SJSA1 (cell line): ENCODE measurements at places on chromosomes 16 and 17.

- no peaks in the 10 kb centered on the region for H3K27me3 ChIP-seq
- DNase-seq: no peak
- H3K4me3 ChIP-seq: no peak overlapping the region
- no peak overlapping the region for H3K27ac ChIP-seq
- H3K4me1 ChIP-seq: no peaks in the 10 kb centered on the region
Observed at GRCh38 chr16:77403732-77404131, 31.1 kb downstream of the ADAMTS18 start.

- H3K27me3 ChIP-seq: peaks cover 29% of the 10 kb centered on the region
- no peak overlapping the region for H3K4me3 ChIP-seq
- no peak overlapping the region for H3K27ac ChIP-seq
- no peaks in the 10 kb centered on the region for H3K36me3 ChIP-seq
- DNase-seq: no peak
Observed at GRCh38 chr16:22670551-22671041, 143.4 kb upstream of the HS3ST2 start.

GRCh38 chr17:42833767-42834422 is 698 bp downstream of the PSME3 start:
- H3K27ac ChIP-seq: peak overlapping the region; percentile 75
- H3K4me3 ChIP-seq: peak overlapping the region; percentile 85
- no peak for DNase-seq
- H3K4me1 ChIP-seq: peaks cover 10% of the 10 kb centered on the region
- peaks cover 58% of the 10 kb centered on the region for H3K36me3 ChIP-seq

DNA sequence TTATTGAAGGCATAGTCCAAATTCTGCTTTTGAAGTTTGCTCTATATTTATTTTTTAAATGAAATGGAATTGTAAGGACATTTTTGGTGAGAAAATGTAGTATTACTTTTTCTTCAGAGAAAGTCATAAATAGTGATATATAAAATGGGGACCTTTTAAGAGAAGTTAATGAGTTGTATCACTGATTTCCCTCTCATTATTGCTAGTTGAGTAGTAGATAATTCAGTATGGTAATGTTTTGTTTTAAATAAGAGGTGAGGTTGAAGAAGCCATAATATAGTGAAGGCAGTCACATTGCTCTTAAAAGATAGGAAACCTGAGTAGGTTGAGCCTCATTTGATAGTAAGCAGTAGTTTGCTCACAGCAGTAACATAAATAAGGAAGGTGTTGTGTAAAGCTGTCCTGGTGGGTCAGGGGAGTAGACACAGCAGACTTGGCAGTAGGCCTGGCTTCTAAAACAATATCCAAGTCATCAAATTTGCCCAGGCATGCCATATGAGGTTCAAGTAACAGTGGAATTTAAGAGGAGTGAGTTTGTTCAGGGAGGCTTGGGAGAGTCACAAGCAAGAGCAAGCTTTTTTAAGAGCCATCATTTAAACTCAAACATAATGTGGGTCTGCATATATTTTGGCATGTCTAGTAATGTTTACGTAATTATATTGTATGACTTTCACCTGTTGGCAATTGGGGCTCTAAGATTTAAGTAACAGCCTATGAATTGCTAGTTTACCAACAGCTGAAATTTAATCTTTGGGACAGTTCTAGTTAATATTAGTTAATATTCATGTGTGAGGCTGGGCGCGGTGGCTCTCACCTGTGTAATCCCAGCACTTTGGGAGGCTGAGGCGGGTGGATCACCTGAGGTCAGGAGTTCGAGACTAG is 6.5 kb downstream of the NFATC3 start:
- DNase-seq: no peak
- no peaks in the 10 kb centered on the region for H3K36me3 ChIP-seq
- H3K4me1 ChIP-seq: peaks cover 15% of the 10 kb centered on the region; the same call in 1 of the 2 replicates
- H3K27me3 ChIP-seq: no peaks in the 10 kb centered on the region
- H3K4me3 ChIP-seq: no peak overlapping the region

GRCh38 chr16:88922114-88922825 is 54.7 kb downstream of the CBFA2T3 start:
- H3K4me1 ChIP-seq: peaks cover 27% of the 10 kb centered on the region
- peaks cover 9% of the 10 kb centered on the region for H3K27me3 ChIP-seq
- DNase-seq: no peak
- H3K36me3 ChIP-seq: no peaks in the 10 kb centered on the region
- H3K4me3 ChIP-seq: no peak overlapping the region

GRCh38 chr17:31093866-31094599 is 744 bp upstream of the NF1 start:
- no peaks in the 10 kb centered on the region for H3K27me3 ChIP-seq
- H3K4me3 ChIP-seq: peak overlapping the region; percentile 73
- 0 out of 2 replicates have a peak, but pooled peaks cover under 1% of the 10 kb centered on the region for H3K36me3 ChIP-seq
- H3K27ac ChIP-seq: peak overlapping the region; percentile 96
- H3K4me1 ChIP-seq: peaks cover 7% of the 10 kb centered on the region

- DNase-seq: no peak
- peaks cover 16% of the 10 kb centered on the region for H3K4me1 ChIP-seq
Observed at GRCh38 chr17:18040261-18040858, 1.2 kb downstream of the GID4 start.

DNA sequence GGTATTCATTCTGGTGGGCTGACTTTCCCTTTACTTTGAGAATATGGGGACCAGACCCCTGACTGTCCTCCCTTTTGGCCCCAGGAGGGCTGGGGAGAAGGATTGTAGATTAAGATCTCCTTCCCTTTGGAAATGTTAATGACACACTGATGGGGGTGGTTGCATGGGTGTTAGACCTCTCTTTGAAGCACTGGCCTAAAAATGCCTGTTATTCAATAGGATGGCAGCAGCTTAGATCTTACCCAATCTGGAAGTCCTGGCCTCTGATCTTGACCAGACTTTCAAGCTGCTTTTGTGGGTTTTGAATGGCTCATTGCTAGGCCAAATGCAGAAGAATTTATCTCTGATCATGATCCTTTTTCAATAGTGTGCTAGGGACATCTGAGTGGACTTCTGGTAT is 25.7 kb downstream of the MAP3K3 start:
- H3K27ac ChIP-seq: no peak overlapping the region
- no peak for DNase-seq
- peaks cover 41% of the 10 kb centered on the region for H3K36me3 ChIP-seq
- H3K27me3 ChIP-seq: no peaks in the 10 kb centered on the region
- H3K4me1 ChIP-seq: peaks cover 14% of the 10 kb centered on the region
- H3K4me3 ChIP-seq: no peak overlapping the region

DNA sequence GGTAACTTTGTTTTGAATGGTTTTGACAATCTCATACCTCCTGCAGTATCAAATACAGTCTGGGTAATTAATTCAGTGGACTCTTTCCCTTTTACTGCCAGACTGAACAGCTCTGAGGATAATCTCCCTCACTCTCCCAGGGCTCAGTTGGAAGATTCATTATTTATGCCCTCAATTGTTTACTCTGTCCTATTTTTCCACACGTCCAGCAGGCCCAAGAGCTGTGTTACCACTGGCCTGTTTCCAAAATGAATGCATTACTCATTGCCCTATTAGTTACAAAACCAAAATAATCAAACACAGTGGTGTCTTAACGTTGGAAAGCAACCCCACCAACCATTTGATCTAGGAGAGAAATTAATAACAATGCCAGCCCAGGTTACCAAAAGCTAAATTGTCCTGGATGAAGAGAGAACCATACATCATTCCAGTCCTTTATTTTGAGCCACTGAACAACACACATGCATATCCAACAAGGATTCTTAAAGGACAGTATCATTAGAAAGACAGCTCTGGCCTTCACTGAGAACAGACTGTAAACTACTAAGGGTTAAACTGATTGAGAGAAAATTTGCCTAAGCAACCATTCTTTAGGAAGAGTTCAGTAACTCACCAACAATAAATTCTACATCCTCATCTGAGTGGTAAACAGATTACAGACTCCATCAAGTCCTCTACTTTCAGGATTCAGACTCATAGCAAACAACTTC is 34.5 kb downstream of the FAM222B start:
- H3K36me3 ChIP-seq: peaks cover 17% of the 10 kb centered on the region
- DNase-seq: peak; percentile 53
- no peak overlapping the region for H3K4me3 ChIP-seq
- peaks cover 34% of the 10 kb centered on the region for H3K4me1 ChIP-seq
- H3K27ac ChIP-seq: peak overlapping the region; percentile 88

DNA sequence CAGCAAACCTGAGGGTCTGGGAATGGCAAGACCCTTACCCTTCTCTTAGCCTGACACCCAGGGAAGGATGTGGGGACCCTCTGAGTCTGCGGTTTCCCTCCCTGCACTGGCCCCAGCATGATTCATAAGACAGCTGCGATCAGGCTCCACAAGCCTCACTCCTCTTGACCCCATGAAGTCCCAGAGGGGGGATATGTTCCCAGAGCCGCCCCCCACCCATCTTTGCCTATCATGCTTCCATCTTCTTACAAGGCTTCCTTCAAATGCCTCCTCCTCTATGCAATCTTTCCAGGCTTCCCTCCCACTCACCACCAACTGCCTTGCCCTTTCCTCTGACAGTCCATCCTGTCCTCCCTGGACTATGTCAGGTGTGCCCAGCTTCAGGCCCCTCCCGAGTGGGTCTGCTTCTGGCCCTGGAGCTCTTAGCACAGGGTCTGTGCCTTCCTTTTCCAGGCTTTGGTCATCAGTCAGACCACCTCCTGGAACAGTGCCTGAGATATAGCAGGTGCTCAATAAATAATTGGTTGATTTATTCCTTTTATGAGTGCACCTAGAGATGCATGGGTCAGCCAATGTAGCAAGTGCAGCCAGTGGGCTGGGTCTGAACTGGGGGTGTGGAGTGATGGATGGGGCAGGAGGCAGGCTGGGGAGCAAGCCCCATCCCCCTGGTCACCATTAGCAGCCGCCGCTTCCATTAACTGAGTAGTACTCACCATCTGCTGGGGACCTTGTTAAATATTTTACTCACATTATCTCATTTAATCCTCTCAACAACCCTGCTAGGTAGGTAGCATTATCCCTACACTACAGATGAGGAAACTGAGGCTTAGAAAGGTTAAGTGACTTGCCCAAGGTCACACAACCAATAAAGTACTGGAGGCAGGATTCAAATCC is 8.4 kb downstream of the DLX3 start:
- H3K36me3 ChIP-seq: no peaks in the 10 kb centered on the region
- H3K27ac ChIP-seq: no peak overlapping the region
- H3K4me3 ChIP-seq: no peak overlapping the region
- H3K4me1 ChIP-seq: peaks cover 10% of the 10 kb centered on the region
- DNase-seq: no peak

- no peak overlapping the region for H3K27ac ChIP-seq
- DNase-seq: no peak
- no peaks in the 10 kb centered on the region for H3K27me3 ChIP-seq
- H3K36me3 ChIP-seq: no peaks in the 10 kb centered on the region
- H3K4me3 ChIP-seq: no peak overlapping the region
Observed at GRCh38 chr16:56923481-56924091, 8.4 kb upstream of the HERPUD1 start.

DNA sequence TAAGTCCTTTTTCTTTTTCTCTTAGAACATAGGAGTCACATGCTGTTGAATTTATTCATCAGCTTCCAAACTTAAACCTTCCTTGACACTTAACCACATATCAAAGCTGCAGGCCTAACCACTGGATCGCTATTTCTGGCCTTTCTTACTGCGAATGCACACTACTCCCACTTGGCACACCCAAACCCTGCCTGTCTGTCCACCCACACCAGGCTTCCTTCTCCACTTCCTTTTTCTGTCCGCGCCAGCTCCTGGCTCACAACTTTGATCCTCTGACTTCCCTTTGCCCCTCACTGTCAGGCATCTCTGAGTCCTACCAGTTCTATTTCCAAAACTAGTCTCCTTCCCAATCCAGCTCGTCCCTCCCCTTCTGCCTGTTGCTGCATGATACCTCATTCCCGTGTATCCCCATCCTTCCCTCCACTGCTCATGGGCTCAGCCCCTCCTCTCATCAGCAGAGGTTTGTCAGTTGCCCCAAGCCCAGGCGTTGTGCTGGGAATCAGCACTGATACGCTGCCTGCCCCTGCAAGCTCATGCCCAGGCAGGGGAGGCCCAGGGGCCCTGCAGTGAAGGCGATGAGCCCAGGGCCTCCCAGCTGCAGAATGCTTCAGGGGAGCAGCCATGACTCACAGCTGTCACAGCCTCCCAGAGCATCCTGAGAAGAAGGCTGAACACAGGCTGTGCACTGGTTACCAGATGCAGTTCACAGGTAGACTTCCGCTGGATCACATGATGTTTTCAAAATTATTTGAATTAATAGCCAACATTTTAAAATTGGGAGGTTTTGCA is 179.8 kb downstream of the KATNIP start:
- no peak overlapping the region for H3K4me3 ChIP-seq
- H3K27me3 ChIP-seq: no peaks in the 10 kb centered on the region
- H3K36me3 ChIP-seq: no peaks in the 10 kb centered on the region
- DNase-seq: no peak
- H3K4me1 ChIP-seq: 0 out of 2 replicates have a peak, but pooled peaks cover 3% of the 10 kb centered on the region

DNA sequence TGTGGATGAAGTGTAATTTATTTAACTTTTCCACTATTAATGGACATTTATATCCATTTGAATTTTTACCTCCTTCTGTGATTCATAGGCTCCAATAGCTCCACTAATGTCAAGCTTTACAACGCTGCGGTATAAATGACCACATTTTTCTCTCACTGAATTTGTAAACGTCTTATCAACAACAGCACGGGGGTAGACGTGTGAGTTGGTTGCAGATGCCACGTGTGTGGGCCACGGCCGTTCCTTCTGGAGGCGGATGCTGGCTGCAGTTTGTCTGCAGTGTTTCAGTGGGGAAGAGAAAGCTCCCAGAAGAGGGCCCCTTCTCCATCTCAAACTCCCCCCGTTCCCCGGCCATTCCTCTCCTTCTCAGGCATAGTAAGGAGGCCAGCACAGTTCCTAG is 68.2 kb upstream of the XYLT1 start:
- DNase-seq: peak; percentile 90
- no peaks in the 10 kb centered on the region for H3K27me3 ChIP-seq
- no peak overlapping the region for H3K4me3 ChIP-seq
- no peaks in the 10 kb centered on the region for H3K36me3 ChIP-seq
- H3K4me1 ChIP-seq: peaks cover 25% of the 10 kb centered on the region

DNA sequence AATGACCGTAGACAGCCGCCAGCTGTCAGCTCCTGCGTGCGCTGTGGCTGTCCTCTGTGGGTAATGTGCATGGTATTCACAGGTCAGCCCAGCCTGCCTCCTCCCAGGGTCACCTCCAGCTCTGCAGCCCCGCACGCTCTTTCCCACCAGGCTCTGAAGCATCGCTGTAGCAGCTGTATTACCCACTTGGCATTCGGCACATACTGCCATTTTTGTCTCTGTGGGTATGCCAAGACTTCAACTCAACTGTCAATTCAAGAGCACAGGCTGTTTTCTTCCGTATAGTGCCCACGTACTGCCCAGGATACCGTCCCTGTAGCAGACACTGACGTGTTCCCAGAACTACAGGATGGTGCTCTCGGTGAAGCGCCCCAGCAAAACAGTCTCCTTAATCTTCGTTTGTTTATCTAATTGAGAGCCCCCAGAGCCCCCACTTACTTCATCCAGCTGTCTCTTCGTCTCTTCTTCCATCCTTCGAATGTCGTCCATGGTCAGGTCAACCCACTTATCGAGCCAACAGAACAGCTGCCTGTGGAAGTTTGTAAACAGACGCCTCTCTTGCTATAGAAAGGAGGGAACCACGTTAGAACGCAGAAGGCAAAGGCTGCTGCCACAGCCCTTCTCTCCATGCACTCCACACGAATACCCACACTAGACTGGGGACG is 17.4 kb upstream of the INPP5K start:
- H3K36me3 ChIP-seq: peaks cover 62% of the 10 kb centered on the region
- no peak for DNase-seq
- H3K27ac ChIP-seq: no peak overlapping the region
- no peaks in the 10 kb centered on the region for H3K27me3 ChIP-seq
